ENCODE measurements at places on chromosomes 6 and 20.

GRCh38 chr6:110526726-110527125, 50.3 kb upstream of the SLC22A16 start:
- no peak for DNase-seq

DNA sequence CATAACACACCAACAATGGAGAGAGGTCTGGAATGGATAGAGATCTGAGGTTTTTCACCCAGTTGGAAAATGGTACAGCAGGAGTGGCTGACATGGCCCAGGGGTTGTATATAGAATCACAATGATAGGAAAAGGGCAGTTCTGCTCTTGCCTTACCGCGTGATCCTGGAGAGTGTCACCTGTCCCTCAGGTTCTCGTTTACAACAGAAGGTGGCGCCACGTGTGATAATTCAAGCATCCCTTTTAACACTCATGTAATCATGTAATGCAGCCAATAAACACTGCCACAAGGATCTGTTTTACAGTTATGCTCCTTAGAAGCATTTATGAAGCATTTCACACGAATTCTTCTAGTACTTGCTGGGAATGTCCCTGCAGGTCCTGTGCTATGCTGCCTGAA, 12.9 kb upstream of the WFDC2 start:
- DNase-seq: peak; percentile 30

- DNase-seq: no peak
Measured at GRCh38 chr6:65989676-65990075, 282.6 kb upstream of the EYS start.

DNA sequence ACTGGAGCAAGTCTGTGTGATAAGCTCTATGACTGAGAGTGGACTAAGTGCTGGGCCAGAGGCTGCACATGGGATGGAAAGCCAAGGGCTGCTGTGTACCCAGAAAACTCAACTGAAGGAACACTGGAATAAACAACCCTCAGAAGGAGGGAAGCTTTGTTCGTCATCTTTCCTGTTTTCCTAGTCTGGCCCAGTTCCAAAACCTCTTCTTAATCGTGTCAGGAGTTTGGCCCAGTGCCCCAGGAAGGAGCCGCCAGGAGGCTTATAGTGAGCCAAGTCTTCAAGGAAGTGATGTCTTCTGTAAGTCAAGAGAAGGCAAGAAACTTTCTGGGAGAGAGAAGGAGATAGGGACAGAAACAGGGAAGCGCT, 23.3 kb upstream of the TOP1 start:
- no peak for DNase-seq

GRCh38 chr6:35694462-35694861, 5.7 kb upstream of the FKBP5 start:
- DNase-seq: no peak

DNA sequence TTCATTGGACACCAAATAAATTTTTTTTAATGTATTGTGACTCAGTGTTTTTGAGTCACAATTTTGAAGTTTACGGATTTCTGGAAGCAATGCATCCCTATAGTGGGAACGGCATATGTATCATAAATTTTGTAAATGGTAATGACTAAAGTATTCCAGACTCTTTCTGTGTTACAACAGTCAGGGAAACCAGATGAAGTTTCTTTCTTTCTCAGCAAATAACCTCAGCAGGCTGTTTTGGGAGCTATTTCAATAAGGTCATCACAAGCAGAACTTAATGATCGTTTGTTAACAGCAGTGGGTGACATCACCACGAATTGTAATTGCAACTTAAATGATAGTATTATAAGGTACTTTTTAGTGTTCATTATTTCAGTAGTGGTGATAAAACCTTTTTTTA, 52.0 kb downstream of the HIVEP1 start:
- no peak for DNase-seq

DNA sequence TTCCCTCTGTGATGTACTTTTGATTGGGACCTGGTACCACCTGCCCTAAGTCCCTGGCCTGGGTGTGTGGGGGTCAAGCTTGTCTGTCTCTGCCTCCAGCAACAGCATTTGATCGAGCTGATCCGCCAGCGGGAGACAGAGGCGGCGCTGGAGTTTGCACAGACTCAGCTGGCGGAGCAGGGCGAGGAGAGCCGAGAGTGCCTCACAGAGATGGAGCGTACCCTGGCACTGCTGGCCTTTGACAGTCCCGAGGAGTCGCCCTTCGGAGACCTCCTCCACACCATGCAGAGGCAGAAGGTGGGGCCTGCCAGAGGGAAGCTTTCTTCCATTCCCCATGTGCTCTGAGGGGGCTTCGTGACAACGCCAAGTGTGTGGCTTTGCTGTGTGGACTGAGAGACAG, 5.4 kb downstream of the GID8 start:
- no peak for DNase-seq

DNA sequence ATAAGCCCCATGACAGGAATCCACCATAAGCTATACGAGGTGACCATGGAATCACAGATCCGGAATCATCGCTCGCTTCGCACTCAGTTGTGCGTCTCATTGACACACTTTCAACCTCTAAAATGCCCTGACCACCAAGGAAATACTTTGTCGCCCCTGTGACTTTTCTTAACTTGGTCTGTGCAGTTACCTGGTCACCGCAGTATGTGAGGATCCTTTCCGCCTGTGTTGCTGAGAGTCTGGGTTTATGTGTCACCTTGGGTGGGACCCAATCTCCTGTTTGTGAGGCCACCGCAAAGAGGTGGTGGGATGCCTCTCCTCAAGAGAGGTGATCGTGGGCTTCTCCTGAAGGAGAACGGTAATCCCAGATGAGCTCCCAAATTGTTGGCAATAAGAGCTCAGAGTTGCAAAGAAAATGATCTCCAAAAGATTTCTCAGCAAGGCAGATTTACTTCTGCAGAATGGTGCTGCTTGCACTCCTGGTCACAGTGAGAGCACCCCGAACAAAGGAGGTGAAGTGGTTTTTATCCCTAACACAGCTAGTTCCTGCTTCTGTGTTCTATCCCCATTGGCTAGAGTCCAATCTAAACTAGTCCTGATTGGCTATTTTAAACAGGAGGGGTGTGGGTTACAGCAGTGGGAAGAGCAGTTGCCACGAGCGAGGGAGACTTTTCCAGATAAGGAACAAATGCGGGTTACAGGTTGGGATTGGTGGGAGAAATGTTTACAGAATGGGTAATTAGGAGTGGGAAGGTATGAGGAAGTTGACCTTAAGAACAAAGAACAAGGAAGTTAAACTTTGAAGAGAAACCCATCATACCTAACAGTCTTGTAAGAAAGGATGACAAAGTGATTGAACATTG, 9.1 kb upstream of the ZNFX1 start:
- DNase-seq: no peak

DNA sequence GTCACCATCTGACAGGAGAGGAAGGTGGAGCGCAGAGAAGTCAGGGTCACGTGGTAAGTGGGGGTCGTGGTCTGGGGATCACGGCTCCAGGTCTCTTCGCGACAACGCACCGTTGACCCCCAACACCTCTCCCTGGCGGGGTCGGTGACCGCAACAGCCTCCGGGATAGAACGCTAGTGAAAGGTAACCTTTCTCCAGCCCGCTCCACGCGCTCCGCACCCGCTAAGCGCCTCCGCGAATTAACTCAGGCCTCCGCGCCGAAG, 600 bp upstream of the SYNJ2 start:
- DNase-seq: no peak

DNA sequence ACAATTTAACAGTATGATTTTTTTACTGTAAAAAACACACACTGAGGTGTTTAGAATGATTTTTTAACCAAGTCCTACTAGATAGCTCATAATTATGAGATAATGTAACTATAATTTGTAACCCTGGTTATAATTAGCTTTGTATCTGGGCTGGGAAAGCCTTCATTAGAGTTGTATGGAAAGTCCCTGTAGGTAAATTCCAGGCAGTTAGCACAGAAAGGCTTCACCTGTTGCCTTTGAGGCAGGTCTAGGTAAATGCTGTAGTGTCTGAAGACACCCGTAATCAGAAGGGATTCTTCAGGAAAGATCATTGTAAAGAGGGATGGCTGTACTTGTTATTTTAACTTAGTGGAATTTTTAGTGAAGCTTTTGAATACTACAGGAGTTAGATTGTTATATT, 1.9 kb downstream of the TMEM200A start:
- DNase-seq: peak; percentile 20

GRCh38 chr20:24389686-24390085, 79.7 kb upstream of the SYNDIG1 start:
- DNase-seq: peak; percentile 22

DNA sequence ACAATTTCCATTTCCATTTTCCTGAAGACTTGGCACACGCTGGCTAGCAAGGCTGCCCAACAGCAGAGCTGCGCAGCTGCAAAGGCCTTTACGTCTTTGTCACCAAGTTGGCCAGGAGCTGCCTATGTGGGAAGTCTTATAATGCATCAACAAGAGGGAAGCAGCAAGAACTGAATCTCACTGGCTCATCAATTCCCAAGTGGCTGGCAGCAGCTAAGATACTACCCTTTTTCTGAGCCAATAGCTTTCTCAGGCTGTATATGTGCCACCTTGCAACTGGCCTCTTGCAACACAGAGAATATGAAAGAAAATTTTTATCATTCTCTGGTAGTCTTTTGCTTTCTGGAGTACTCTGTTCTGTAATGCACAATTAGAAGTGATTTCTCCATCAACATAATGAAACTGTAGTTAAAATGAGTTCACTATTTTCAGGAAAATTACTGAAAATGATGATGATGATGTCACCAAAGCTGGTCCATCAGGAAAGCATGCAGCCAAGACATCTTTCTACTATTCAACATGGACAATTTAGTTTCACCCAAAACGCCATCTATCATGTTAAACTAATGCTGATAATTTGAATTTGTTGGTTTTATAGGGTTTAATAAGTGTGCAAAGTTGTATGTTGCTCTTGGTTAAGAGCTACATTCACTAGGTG, 97.3 kb upstream of the FOXA2 start:
- no peak for DNase-seq

DNA sequence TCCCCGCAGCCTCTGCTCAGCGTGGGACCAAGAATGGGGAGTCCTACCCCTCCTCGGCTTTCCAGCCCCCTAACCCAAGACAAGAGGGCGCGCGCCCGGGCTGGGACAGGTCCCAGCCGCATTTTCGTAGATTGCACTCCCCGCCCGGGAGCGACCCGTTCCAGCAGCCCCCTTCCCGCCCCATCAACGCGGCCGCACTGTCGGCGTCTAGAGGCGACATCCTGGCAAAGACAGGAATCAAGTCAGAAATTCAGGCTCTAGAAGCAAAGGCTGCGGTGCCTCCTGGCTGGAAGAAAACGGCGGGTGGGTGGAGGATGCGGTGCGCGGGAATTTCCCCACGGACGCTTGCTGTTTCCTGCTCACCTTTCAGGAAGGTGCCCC, 957 bp downstream of the PROKR2 start:
- no peak for DNase-seq

DNA sequence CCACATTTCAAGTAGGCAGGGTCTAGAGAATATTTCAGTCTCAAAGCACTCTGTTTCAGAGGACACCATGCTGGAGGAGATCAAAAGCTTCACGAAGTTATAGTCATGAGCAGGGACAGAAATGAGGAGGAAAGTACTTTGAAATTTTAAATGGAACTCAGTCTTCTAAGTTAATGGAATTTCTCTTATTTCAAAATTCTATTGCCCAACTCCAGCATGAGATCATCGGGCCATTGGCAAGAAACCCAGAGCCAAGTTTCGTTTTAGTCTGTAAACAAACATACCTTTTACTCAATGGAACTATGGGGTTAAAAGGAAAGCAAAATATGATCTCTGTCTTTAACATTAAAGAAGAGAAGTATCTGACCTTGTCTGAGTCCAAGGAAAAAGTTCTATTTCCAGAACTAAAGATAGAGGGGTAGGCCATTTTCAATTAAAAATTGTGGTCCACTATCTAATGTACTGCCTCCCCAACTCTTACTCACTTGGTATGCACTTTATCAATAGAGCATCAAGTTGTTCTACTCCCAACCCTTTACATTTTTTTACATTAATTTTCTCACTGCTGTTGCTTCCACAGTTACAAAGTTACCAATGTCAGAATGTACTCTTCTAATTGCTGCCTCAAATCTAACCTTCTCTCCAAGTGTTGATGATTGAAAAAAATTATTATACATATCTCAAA, 235.3 kb upstream of the NRSN1 start:
- no peak for DNase-seq

- DNase-seq: peak; percentile 7
Measured at GRCh38 chr6:50791900-50792508, 26.7 kb upstream of the TFAP2B start.

- no peak for DNase-seq
Measured at GRCh38 chr20:62417981-62418708, 9.2 kb downstream of the RBBP8NL start.

GRCh38 chr6:159609652-159610178, 83.3 kb downstream of the SOD2 start:
- no peak for DNase-seq

DNA sequence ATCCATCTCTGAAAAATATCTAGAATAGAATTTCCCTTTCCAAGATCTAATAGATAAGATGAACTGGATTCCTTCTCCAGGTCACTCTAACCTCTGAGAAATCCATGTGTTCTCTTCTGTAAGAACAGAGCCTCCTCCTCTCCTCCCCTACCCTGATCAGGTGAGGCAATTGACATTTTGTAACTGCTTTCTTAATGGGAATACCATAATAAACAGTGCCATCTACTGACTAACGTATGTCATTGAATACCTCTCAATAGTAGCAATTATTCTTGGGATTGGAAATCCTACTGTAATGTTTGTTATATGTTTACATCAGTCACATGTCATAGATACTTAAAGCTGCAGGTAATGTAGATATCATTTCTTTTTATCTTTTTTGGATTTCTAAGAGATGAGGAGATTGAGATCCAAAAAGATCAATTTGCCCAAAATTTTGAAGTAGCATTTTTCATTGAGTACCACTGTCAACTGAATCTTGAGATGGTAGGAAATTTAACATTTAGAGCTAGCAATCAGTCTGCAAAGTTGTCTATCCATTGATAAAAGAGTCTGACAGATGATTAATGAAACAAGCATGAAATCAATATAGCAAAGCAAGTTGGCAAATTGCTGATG, 365.8 kb upstream of the HSF2 start:
- peak; percentile 20 for DNase-seq

DNA sequence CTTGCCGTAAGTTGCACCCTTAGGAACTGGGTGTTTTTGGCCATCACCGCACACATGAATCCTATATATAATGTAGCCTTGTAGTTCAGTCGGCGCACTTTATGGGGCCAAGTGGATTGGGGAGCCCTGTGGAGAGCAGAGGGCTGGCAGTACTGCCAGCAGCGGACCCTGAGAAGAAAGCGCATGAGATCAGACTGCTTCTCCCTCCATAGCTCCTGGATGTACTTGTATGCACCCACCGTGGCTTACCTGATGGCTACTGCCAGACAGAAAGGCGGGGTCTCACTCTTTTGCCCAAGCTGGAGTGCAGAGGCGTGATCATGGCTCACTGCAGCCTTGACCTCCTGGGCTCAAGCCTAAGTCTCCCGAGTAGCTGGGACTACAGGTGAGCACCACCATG, 32.8 kb upstream of the OVOL2 start:
- DNase-seq: no peak

Measured in CD4-positive, alpha-beta T cell treated with Interleukin-10 for 1 hour (primary cell).